ENCODE measurements at places on chromosomes 6 and 20. TPM values are rescaled to one million over a fixed set of nuclear protein-coding genes. Genes with fewer than 3 reads are reported as not detected.
A peak's percentile ranks its signal among the peaks of the same experiment; 100 is the strongest.

GRCh38 chr6:9334979-9335378, 899.6 kb upstream of the SLC35B3 start:
- DNase-seq = peak; percentile 3

DNA sequence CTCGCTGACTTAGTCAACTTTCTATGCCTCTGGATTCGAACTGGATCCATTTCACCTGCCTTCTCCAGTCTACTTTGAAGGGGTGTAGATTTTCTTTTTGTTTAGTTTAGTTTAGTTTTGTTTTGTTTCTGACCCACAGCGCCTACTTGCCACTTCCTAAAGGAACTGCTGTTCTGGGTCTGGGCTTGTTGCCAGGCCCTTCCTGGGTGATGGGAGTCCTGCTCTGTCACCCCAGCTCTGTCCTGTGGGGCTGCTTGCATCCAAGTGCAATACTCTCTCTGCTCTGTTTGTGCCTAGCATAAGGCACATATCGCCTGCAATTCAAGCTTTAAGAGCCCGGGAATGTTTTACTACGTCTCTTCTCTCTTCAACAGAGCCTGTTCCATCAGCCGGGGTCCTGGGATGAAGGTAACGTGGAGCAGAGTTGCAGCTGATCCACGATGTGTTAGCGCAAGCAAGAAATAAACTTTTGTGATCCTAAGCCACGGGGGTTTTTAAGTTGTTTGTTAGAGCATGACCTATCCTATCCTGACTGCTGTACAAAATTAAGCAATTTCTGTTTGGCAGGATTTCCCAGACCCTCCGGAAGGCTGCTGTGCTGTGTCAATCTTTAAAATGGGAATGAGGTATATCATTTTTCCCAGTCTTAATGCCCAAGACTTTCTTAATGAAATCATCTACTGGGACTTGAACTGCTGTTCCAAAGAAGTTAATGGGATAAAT, 30.9 kb upstream of the TAGAP start:
- peak; percentile 36 for DNase-seq

DNA sequence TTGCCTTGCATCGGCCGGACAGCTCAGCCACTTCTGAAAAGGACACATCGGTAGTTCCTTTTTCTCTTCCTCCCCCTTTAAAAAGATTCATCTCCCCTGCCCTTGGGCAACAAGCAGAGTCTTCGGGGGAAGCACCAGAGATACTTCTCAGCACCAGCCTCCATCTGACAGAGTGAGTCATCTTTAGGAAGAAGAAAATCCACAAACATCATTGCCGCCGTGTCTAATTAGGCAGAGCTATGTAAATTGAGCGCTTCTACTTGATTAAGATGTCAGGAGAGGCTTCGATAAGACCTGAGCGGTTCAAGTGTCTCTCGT, 186.4 kb downstream of the TAF4 start:
- DNase-seq = no peak

GRCh38 chr6:160076009-160076408, 45.6 kb upstream of the SLC22A1 start:
- no peak for DNase-seq

DNA sequence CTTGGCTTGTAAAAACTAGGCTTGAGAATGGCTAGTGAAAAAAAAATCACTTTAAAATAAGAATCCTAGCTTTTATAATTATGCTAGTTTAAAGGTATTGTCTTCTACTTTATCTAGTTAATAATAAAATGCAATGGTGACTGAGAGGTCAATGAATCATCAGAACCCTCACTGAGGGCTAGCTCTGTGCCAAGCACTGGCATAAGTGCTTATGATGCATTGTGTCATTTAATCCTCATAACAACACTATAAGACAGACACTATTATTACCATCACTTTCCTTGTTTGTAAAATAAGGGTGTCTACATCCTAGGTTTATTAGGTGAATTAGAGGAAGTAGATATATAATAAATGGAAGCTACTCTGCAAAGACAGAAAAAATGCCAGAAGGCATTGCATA, 144.3 kb downstream of the F13A1 start:
- no peak for DNase-seq

Gene BHLHE23
- total RNA-seq = not detected

Gene PLN
- total RNA-seq = 23.3 TPM

Gene PNPLA1
- not detected for total RNA-seq

All from stomach (tissue), 19 donors.